ENCODE measurements at places on chromosomes 6 and 20.

DNA sequence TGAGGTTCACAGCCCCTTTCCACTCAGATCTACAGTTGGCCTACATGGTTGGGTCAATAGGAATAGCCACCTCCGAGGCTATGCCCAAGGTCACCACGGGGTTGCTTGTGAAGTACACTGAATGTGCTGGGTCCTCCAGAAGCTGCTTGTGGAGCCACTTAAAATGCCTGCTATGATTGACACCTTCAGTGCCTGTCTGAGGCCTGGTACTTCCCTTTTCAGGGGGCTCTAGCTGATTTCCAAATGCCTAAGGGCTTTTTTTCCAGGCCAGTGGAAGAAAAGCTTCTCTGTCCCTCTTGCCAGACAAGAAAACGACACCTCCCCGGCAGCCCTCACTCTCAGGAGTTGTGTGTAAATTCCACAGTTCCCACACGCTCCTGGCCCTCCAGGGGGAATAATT, 6.3 kb upstream of the NXT1 start:
- DNase-seq = peak; percentile 25

DNA sequence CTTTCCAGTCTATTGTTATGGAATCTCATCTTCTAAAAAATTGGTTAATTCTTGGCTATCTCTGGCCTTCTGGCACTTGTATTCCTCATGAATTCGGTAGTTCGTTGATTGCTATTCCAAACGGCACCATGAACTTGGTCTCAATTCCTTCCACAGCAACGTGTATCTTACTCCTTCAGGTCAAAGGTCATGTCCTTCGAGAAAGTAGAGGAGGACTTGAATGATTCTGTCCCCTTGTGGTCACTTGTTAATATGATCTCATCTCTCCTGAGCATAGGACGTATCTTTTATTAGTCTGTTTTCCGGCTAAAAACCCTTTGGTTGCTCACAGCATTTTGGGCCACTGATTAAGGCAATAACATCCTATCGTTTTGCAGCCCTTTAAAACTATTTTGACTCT, 9.4 kb downstream of the TLDC2 start:
- no peak for DNase-seq

GRCh38 chr6:155378276-155378675, 64.0 kb upstream of the TFB1M start:
- DNase-seq = no peak

DNA sequence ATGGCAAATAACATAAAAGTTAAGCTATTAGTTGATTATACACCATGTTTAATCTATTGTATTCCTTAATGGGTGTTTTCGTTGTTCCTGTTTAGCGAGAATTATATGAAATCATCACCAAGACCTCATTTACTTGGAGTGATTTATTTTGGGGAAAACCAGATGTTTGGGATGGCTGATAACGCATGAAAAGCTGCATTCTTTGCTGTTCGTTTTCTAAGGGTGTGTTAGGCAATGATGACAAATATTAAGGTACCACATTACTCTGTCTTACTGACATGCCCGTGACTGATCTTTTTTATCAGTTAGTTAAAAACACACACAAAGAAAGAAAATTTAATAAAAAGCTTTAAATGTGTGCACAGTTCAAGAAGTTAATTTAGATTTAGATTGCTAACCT, 176.4 kb downstream of the ZFP64 start:
- no peak for DNase-seq

DNA sequence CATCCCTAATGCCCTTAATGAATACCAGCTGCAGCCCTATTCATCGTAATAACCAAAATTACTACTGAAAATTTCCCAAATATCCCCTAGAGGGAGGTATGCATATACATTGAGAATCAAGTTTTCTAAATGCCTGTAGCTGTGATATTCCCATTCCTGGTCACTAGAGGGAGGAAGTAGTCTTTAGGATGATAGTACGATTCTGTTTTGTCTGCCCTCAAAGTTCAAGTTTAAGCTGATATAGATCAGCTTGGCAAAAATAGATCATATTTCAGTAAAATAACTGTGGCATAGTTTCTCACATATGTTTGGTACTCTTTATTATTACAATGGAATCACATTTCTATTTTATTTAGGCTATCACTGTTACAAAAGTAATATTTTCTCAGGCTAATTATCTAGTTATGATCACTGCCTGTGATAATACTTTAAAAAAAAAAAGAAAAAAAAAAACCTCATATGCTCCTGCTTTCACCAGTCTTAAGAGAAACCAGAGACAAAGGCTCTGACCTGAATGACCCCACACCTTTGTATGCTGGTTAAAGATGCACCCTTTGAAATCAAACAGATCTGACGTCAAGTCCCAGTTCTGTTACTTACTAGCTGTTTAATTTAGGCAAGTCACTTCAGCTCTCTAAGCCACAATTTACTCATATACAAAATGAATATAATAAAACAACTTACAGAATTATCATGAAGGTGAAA, 11.0 kb downstream of the TSPYL1 start:
- peak; percentile 88 for DNase-seq

DNA sequence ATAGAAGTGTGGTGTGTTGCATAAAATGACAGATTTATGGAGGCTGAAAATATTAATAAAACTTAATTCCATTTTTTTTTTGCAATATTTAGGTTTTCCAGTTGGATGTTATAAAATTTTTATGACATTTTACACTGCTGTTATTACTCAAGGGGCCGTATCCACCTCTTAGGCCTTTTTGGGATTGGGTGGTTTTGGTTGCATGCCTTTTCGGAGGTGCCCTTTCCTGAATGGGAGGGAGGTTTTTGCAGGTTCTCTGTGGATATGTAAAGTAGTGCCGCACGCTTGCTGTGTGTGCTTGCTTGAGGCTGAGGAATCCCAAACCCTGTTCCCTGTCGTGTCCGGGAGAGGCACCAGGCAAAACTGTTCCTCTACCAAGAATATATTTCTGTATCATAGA, 6.8 kb downstream of the ARID1B start:
- DNase-seq = no peak

DNA sequence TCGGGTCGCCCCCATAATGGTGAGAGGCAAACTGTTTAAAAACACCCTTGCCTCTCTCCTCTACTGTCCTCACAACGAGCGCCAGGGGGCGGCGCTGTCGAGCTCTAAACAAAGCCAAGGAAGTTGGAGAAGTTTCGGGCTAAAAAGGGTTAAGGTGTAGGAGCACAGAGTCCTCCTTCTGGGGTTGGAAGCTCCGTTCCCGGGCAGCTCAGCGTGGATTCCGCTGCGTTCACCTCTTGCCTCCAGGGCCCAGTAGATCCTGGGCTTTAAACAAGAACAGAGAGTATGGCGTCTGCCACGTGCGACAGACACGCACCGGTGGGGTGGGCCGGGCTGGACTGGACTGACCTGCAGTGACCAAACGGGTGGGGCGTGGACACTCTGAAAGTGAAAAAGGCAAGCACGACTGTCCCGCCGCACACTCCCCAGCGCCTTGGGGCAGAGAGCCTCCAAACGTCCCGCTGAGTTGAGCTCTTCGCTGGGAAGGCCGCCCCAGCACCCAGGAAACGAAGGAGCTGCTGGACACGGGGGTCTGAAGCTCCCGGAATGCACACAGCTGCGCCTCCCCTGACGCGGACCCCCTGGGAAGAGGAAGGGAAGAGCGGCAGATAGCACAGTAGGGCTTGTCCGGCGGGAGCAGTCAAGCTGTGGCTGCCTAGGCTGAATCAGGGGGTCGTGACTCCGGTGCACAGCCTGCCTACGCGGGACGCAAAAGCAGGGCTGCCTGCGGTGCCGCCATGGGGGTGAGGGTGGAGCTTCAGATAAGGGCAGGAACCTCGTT, 1.6 kb upstream of the THBD start:
- DNase-seq = no peak

DNA sequence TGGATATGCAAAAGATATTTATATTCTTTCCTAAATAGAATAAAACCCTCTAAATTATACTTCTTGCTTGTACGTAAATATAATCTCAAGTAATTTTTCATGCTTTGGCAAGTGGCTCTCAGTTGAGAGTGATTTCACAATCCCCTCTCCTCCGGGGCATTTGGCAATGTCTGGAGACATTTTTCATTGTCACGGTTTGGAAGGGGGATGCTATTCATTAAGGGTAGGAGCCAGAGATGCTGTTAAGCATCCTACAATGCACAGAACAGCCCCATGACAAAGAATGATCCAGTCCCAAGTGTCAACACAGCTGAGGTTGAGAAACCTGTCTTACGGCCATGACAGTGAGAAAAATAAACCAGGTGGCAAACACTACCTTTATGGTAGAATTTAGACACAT, 75.7 kb downstream of the AGPAT4 start:
- no peak for DNase-seq
